Omental fat pad (tissue), 4 donors: ENCODE measurements at places on chromosomes 11 and 22. TPM values are rescaled to one million over a fixed set of nuclear protein-coding genes. Genes with fewer than 3 reads are reported as not detected.

PGA5 gene
- total RNA-seq = 4.3 TPM

DEPDC7 gene
- total RNA-seq = 0.46 TPM

KRTAP5-2 gene
- not detected for total RNA-seq

TRMU gene
- 44.0 TPM for total RNA-seq

SH3BP1 gene
- total RNA-seq = 11.5 TPM

CHST1 gene
- total RNA-seq = 0.37 TPM

OR5P2 gene
- total RNA-seq = not detected

SYT13 gene
- not detected for total RNA-seq

GDPD4 gene
- not detected for total RNA-seq

- DNase-seq = no peak
Observed at GRCh38 chr11:102223859-102224258, 93.4 kb upstream of the BIRC3 start.

GRCh38 chr11:119809346-119809745 lies 80.3 kb upstream of the NECTIN1 start:
- DNase-seq = no peak

- no peak for DNase-seq
Observed at GRCh38 chr11:71470946-71471345, 17.9 kb downstream of the NADSYN1 start.

DNA sequence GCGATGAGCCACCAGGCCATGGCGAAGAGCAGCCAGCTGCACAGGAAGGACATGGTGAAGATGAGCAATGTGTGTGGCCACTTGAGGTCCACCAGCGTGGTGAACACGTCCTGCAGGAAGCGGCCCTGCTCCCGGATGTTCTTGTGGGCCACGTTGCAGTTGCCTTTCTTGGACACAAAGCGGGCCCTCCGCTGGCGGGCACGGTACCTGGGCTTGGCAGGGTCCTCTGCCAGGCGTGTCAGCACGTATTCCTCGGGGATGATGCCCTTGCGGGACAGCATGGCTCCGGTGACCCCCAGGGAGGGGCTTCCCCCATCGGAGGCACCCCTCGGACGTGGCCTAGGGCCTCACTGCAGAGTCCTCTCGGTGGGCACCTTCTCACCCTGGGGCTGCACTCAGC lies 648 bp downstream of the KCNJ11 start:
- no peak for DNase-seq
